ENCODE measurements at places on chromosomes 1 and 21.
A peak's percentile ranks its signal among the peaks of the same experiment; 100 is the strongest.

DNA sequence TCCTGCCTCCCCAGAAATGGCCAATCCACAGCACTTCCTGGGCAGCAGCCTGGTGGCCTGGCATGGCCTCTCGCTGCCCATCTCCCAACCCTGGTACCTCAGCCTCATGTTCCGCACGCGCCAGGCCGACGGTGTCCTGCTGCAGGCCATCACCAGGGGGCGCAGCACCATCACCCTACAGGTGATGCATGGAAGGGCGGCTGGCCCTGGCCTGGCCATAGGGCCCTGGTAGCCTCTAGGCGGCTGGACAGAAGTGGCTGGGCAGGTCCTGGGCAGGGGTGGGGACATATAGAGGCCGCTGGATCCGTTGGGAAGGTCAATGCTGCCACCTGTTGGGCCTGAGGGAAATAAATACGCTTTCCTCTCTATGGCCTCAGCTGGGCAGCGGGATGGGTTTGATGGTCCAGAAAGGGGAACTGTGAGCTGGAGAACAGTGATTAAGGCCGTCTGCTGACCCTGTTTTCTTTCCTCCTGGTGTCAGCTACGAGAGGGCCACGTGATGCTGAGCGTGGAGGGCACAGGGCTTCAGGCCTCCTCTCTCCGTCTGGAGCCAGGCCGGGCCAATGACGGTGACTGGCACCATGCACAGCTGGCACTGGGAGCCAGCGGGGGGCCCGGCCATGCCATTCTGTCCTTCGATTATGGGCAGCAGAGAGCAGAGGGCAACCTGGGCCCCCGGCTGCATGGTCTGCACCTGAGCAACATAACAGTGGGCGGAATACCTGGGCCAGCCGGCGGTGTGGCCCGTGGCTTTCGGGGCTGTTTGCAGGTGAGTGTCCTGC, 14.4 kb downstream of the CELSR2 start:
- DNase-seq: peak; percentile 50

- no peak for DNase-seq
Measured at GRCh38 chr1:24567792-24568388, 12.0 kb downstream of the NCMAP start.

GRCh38 chr1:230175163-230175747, 108.2 kb downstream of the GALNT2 start:
- no peak for DNase-seq

DNA sequence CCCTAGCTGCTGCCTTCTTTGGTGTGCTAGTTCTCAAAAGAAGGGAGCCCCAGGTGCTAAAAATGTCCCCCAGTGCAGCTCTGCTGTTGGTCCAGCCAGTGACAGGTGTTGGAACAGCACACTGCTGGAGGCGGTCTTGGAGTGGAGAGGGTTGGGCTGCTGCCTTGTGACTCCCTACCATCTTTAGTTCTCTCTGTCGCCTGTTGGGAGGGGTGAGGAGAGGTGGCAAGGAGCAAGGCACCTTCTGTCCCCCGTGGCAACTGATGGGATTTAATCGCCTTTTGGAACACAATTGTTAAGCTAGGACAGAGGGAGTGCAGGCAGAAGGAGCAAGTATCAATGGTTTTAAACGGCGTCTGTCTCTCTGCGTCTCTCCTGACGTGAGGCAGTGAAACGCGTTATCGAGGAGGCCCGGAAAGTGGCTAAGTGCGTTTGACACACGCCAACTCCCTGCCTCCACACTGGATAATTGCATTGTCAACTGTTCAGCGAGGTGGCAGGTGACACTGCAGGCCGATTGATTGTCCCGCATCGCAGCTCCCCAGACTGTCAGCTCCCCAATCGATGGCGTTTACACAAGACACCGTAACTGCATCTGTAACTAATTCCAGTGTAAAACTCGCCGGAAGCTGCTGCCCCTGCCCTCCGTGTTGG, 34.0 kb downstream of the TMEM53 start:
- no peak for DNase-seq

- DNase-seq: no peak
Measured at GRCh38 chr1:193662030-193662429, 475.6 kb upstream of the B3GALT2 start.

- DNase-seq: no peak
Measured at GRCh38 chr1:1205769-1206375, 520 bp downstream of the TNFRSF18 start.

DNA sequence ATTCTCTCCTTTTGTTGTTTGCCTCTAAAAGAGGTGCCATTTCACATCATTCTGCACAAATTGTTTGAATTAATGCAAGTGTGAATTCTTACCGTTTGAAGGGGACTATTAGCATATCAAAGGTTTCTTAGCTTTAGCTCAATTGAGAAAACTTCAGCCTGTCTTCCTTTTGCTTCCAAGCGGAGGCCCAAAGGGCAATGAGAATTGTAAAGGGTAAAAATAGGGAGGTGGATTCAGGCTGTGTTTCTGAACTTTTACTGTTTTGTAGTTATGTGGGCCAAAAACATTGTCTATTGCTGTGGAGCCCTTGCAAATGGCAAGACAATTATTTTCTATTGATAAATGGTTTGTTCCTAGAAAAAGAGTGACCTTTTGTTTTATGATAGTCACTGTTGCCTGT, 3.6 kb downstream of the ADGRL2 start:
- no peak for DNase-seq

GRCh38 chr1:165454091-165454610, 9.2 kb upstream of the RXRG start:
- no peak for DNase-seq

DNA sequence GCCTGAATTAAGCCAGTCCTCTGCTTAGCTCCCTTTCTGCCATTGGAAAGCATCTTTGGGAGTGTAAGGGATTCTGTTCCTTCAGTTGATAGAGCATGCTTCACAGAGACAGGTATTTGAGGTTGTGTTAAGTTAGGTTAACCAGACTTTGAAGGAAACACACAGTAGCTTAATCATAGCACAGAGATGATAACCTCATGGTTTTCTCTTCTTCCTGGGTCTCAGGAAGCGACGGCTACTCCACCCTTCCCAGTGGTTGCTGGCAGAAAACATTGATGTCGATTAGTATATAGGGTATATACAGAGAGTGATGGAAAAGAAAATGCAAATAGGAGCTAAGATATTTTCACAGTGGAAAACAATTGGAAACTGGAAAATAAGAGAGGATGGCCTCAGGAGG, 42.0 kb downstream of the S1PR1 start:
- DNase-seq: no peak

- DNase-seq: no peak
Measured at GRCh38 chr1:10553118-10553517, 78.4 kb downstream of the PEX14 start.

DNA sequence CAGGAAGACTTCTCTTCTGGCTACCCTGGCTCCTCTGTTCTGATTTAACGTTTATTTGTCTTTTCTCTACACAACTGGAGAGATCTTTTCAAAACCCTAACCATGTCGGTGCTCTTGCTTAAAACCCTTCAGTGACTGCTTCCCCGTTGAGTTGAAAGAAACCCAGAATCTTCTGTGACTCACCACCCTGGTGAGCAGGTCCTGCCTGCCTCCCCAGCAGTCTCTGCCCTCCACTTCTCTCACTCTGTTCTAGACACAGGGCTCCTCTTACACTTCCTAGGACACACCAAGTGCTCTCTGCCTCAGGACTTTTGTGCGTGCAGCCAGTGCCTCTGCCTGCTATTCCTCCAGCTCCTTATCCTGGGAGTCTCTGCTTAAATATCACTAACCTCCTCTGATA, 131.4 kb downstream of the IER5 start:
- DNase-seq: no peak

DNA sequence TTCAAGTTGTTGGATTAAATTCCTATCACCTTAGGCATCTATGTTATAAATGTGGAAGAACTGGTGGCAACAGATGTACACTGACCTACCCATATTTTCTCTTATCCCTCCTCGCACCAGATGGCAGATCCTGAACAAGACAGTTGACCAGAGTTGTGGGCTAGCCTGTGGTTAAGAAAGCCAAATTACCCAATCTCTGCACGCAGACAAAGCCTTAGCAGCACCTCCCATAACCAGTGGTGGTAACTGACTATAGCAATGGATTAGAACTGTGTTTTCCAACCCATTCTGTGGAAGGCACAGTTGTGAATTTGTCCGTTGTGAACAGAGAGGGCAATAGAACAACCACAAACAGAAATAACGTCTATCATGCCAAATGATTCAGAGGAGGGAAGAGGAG, 20.6 kb downstream of the ABCB10 start:
- DNase-seq: no peak

- DNase-seq: no peak
Measured at GRCh38 chr1:39158327-39159086, 46.0 kb upstream of the MACF1 start.

DNA sequence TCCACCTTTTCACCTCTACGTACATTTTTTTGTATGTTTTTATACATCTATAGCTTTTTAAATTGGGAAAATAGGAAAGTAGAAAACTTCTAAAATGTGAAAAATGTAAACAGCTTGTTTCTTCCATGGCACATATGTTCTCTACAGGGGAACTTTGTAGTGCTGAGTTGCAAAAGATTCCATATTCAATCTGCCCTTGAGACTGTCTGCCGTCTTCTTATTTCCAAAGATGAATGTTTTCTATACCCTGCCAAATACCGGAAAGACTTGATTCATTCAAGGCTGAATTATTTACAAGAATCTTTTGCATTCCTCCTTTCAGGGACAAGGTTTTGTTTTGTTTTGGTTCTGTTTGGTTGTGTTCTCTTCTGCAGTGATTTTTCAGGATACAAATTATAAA, 1334.5 kb upstream of the ADGRL4 start:
- no peak for DNase-seq

- DNase-seq: no peak
Measured at GRCh38 chr1:42723511-42723910, 16.5 kb downstream of the CLDN19 start.

GRCh38 chr1:116762281-116762680, 8.1 kb downstream of the CD2 start:
- no peak for DNase-seq

Data from T-helper 1 cell (primary cell).